Thymus (tissue), 14 donors: ENCODE measurements at places on chromosomes 5 and 9.

GRCh38 chr5:139446956-139447779, 7.8 kb upstream of the DNAJC18 start:
- DNase-seq = no peak

- DNase-seq = no peak
Measured at GRCh38 chr5:109016300-109016699, 268.6 kb downstream of the FER start.

DNA sequence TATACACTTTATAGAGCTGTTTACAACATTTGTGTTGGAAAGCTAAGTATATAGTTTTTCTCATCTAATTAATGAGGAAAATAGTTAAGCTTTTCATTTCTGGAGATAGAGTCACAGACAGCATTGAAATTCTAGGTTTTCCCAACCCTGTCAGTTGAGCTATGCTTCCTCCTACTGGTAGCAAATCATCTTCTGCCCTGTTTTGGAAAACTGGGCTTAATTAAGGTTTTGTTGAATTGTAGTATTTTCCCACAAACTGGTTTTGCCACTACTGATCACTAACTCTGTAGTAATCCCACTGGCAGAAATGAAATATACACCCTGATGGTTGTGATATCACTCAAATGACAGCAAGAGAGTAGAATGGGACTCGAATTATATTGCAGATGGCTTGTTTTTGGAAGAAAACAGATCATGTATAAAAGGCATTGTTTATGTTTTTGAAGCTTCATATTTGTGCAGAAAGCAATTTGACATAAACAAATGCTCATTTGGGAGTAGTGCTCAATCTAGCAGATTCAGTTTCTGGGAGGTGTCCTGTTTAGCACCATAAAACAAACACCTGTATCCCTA, 46.6 kb downstream of the CD180 start:
- no peak for DNase-seq

GRCh38 chr5:32123058-32123805, 50.9 kb downstream of the GOLPH3 start:
- no peak for DNase-seq

DNA sequence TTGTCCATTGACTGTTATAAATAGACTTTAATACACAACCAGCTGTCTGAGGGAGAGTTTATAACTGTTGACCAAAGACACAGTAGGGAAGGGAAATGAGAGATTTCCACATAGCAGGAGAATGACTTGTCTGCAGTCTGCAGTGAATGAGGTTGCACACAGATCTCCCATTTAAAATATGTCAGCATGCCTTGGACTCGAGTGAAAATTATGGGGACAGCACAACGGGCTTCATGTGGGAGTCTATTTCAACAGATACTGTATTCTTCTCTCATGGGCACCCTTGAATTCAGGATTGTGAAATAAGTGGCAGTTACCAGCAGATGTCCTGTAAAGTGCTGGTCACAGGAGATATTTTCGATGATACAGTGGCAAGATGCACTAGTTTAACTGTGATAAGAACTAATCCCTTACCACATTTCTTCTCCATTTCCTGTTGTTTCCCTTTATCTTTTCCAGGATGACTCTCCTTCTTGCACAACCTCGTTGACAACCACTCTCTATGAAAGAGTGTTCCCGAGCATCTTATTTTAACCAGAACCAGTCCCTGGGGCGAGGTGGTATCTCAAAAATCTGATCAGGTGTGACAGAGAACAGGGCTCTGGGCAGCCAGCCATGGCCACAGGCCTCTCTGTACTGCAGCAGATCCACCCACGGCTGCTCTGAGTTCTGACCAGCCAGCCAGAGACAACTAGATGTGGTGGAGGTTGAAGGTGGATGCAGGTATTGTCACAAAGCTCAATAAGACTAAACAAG, 51.5 kb upstream of the MAP3K1 start:
- no peak for DNase-seq

DNA sequence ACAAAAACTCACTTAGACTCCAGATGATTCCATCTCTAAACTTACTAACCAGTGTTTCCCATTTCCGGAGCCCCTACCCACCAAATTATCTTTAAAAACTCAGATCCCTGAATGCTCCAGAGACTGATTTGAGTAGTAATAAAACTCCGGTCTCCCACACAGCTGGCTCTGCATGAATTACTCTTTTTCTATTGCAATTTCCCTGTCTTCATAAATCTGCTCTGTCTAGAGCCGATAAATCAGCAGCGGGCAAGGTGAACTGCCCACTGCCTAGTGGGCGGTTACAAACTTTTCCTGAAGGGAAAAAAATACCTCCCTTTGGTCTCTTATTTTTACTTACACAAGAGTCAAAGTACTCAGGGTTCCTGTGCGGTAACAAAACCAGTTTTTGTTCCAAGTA, 624.4 kb upstream of the RORB start:
- no peak for DNase-seq

DNA sequence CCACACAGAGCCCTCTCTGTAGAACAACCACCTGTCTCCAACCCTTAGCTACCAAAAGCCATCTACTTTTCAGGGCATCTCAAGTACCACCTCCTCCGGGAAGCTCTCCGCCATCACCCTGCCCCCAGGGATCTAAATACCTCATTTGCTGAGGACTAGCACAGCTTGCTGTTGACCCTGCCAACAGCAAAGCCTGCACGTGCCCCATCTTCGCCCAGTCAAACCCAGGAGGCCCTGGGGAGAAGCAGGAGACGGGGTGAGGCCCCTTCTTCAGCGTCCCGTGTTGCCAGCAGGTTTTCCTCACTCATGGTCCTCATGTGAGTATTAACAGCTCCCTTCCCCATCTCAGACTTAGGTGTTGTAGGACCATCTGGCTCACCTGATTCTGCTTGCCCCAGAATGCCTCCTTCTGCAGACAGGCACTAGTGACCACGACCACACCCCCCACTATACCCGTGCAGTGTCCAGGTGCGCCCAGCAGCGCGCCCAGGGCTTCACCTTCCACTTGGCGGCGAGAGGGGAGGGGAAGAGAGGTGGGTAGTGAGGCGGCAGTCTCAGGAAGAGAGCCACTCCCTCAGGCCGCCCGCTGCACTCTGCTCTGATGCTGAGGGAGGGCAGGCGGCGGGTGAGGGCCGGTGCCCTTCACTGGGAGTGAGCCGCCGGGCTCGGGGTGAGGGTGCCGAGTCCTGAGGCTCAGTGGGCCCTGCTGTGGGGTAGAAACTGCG, 11.1 kb downstream of the VAV2 start:
- DNase-seq = no peak

DNA sequence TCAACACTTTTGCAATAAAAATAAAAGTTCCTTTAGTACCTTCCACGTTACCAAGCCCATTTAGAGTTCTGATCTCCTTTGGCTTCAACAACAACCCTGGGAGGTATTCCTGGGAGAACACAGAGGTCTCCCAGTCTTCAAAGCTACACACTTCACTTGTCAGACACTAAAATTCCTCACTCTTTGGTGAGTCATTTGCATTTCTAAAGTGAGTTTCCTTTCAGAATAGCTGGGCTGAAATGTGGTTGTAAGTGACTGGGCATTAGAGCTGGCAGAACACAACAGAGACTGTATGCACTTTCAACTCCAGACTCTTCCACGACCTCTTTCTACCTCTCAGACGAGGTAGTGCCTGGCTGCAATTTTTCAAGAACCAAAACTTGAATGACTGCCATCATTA, 11.5 kb upstream of the F2RL1 start:
- no peak for DNase-seq

- DNase-seq = no peak
Measured at GRCh38 chr5:6407558-6408259, 29.4 kb upstream of the MED10 start.

- DNase-seq = no peak
Measured at GRCh38 chr9:133303266-133304157, 28.5 kb upstream of the ABO start.

GRCh38 chr5:6236858-6237481, 141.4 kb downstream of the MED10 start:
- DNase-seq = no peak

DNA sequence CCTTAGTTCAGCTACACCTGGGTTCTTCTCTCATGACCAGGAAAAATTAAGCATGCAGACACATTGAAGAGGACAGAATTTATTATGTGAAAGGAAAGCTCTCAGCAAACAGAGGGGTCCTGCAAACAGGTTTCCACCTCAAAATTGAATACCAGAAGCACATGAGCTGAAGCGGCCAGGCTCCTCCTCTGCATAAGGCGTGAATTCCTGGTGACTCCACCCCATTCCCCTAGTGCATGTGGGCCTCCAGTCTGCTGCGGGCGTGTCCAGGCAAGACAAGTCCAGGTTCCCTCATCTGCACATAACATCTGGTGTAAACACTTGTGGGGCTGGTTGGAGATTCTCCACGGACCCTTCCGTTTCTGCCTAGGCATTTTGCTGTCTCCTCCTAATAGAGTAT, 1156.4 kb downstream of the FOXD4L5 start:
- DNase-seq = no peak

GRCh38 chr5:92909602-92909962, 671.4 kb downstream of the NR2F1-AS1 start:
- DNase-seq = no peak

DNA sequence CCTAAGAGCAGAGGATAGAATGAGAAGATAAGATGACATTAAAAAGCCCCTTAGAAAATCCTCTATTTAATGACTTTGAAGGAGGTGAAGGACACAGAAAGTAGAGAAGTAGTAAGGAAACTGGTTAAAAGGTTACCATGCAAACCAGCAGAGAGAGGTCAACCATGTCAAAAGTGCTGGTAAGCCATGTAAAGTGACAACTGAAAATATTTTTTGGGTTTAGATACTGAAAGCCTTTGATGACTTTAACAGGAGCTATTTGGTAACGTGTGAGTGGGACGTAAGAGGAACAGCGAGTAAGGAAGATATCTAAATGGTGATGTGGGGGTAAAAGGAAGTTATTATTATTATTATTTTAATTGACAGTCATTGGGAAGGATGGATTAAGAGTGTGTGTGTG, 56.9 kb downstream of the MACIR start:
- no peak for DNase-seq

DNA sequence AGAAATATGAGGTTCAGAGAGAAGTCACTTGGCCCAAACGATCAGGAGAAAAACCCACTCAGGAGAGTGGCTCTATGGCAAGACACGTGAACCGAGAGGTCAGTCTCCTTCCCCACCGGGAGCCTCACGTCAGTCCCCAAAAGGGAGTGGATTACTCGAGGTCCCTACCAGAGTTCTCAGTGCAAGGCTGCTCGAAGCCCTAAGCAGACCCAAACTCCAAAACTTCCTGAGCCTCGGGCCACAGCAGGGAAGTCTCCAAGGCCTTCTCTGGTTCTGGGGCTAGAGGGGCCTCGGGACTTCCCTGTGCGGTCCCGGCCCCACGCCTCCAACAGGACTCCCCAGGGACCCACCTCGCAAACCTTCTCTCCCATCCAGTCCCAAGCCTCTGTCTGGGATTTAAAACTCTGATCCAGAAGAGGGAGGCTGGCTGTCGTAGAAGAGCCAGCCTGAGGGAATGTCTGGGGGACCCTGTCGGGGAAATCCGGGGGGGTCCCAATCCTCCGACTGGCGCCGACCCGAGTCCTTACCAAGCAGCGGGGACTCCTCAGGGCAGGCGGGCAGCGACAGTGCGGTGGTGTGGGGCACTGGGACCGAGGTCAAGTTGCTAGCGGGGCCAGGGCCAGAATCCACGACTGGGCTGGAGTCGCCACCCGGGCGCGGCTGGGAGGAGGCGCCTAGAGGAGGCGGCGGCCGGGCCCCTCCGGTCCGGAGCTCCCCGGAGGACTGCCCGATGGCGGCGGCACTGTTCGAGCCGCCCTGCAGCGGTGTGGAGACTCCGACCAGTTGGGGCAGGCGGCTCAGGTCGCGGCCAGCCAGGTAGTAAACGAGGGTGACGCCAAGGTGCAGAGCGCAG, 679 bp downstream of the B4GALT1 start:
- peak; percentile 44 for DNase-seq

GRCh38 chr5:92945605-92946097, 635.4 kb downstream of the NR2F1-AS1 start:
- DNase-seq = no peak

DNA sequence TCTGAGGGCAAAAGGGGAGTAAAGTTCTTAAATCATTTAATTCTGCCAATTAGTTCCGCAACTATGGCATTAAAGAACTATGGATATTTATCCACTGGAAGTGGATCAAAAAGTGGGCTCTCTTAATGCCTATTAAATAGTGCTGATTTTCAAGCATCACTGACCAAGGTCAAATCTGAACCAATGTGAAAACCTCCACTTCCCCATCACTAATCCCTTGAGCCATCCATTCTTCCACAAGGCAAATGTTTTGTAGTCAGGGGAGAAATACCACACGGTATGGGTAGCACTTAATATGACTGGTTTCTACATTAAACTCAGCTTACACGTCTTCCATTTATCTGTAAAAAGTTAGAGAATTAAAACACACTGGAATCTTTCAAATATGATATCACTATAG, 57.6 kb downstream of the MLLT3 start:
- no peak for DNase-seq

- no peak for DNase-seq
Measured at GRCh38 chr5:125140855-125141254, 394.4 kb upstream of the ZNF608 start.

DNA sequence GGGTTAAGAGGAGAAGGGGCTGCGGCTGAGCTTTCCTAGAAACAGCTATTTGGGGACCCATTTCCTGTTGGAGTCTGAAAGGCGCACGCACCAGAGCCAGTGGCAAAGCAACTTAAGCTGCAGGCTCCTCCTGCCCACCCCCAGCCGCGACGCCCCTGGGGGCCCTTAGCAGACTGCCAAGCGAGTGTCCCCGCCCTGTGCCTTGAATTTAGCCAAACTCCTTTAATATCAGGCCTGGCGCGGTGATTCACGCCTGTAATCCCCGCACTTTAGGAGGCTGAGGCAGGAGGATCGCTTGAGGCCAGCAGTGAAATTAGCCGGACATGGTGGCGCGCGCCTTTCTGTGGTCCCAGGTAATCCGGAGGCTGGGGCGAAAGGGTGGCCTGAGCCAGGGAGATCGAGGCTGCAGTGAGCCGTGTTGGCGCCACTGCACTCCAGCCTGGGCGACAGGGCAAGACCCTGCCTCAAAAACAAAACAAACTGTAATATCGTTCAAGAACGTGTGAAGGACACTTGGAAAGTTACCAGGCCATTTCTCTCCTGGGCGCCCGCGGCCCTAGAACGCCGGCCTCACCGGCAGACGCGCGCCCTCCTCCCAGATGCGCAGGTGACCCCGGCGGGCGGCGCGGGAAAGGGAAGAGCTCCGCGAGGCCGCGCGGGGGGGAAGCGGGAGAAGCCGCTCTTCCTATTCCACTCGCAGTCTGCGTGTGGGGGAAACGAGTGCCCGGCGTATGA, 1.0 kb upstream of the F2R start:
- no peak for DNase-seq

- no peak for DNase-seq
Measured at GRCh38 chr5:150517272-150518152, 9.6 kb downstream of the NDST1 start.

GRCh38 chr5:67416133-67416937, 219.7 kb upstream of the CD180 start:
- DNase-seq = no peak

GRCh38 chr5:177228751-177229150, 74.8 kb downstream of the RAB24 start:
- no peak for DNase-seq
